A549 treated with GW870086 at 1 μM for 4 hours (cell line): ENCODE measurements at places on chromosomes 2 and 18. TPM values are rescaled to one million over a fixed set of nuclear protein-coding genes. Genes with fewer than 3 reads are reported as not detected.

Gene IL1F10
- total RNA-seq = not detected in 5 replicates

Gene REG3A
- total RNA-seq = not detected in 5 replicates

Gene NRP2
- 91.7 to 157 TPM (median 134 TPM) in 5 replicates for total RNA-seq

Gene REEP1
- 0.77 to 1.1 TPM (median 1.1 TPM) in 5 replicates for total RNA-seq

Gene HOXD4
- total RNA-seq = 0.27 to 0.71 TPM (median 0.47 TPM) in 5 replicates

Gene ITGB6
- 0.59 to 0.91 TPM (median 0.78 TPM) in 5 replicates for total RNA-seq

Gene MPHOSPH10
- total RNA-seq = 37.3 to 44.6 TPM (median 40.5 TPM) in 5 replicates
